ENCODE measurements at places on chromosomes 12 and 14. TPM values are rescaled to one million over a fixed set of nuclear protein-coding genes. Genes with fewer than 3 reads are reported as not detected.

DNA sequence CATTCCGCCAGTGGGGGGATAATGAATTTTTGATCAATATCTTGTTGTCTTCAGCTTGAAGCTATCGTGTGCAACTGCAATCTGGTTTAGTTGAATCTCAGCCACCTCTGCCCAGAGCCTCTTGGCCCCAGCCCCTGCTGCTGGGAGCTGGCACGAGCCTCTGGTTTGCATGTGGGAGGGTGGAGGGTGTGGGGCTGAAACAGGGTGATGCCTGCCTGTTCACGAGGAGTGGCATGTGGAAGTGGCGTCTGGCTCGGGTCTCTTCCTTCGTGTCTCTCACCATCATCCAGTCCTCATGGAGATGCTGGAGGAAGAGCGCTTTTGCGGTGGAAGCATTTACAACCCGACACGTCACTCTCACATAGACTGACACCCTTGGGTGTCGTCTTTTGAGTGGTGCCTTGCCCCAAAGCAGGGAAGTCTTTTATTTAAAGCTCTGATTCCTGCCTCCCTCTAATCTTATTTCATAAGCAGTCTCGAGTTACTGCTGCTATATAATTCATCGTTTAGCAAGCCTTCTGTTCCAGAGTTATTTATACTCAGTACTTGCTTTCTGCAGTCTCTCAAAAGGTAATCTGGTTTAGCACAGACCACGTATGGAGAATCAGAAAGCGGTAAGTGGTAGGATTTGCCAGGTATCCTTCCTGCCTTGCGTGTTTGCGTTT lies 64.5 kb downstream of the AACS start:
- no peak for DNase-seq

DNA sequence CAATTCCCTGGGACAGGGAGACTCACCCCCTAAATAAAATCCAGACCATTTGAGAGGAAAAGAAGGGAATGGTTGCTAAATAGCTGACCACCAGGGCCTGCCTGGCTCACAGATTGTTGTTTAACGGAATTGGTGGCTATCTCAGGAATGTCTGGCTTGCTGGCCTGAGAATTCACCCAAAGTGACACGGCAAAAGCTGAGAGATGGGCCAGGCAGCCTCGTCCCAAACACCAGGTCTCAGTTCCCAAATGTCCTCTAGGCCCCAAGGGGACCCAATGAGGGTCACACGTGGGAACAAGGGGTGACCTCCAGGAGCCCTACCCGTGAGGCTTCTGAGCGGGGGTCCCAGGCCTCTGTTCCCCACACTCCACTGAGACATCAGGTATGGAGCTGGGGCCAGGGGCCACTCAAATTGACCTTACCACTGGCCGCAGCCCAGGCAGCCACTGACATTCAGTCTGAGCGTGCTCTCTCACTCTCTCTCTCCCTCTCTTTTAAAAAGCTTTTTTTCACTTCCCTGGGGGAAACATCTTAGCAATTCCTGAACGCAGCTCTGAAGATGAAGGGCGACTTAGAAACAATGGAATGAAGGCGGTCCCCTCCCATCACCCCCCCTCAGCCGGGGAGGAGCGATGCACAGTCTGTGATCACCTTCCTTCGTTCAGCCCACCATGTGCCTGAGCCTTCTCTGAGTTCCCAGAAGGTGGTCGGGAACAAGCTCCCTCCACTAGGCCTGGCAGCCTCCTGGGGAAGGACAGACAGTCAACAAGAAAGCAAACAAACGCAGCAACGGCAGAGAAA lies 131.2 kb downstream of the SCARB1 start:
- no peak for DNase-seq

DNA sequence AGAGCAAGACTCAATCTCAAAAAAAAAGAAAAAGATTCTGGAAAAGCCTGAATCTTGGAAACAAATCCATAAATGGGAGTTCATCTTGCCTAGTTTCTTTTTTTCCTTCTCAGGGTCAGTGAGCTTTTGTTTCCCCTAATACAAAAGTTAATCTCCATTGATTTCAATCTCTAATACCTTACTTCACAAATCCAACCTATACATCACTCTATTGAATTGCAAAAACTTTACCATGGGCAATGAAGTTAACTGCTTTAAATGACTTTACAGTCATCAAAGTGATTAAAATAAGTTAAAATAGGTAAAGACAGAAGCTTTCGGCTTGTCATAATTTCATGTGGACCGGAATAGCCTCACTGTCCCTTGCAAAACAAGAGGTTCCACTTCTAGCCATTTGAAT lies 1012.7 kb upstream of the SEL1L start:
- no peak for DNase-seq

DNA sequence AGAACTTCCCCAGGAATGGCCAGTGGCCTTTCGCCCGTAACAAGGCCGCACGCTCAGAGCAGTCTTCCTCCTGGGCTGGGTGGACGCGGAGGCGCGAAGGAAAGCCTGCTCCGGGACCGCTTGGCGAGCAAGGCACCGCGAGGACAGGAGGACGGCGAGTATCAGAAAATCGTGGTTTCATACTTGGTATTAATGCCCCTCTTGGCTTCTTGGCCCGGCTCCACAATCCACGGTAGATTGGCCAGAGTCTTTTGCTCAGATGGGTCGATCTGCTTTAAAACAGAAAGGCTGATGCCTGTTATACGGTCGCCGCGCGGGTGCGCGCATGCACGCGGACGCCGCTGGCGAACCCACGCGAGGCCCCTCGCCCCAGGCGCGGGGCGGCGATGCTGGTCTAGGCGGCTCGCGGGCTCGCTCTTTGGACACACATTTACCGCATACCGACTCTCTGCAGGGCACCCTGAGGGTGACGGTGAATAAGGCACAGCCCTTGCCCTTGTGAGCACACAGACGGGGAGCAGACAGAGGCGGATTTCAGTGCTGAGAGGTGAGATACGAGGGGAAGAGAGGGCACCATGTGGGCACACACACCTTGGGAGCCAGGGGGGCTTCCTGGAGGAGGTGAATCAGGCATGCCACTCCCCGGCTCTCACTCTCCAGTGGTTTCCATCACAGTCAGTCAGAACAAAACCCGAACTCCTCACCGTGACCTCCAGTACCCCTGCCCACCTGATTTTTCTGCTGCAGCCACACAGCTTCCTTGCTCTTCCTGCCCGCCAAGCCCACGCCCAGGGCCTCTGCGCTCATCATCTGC lies 100.7 kb downstream of the APAF1 start:
- DNase-seq, result peak; percentile 39

DNA sequence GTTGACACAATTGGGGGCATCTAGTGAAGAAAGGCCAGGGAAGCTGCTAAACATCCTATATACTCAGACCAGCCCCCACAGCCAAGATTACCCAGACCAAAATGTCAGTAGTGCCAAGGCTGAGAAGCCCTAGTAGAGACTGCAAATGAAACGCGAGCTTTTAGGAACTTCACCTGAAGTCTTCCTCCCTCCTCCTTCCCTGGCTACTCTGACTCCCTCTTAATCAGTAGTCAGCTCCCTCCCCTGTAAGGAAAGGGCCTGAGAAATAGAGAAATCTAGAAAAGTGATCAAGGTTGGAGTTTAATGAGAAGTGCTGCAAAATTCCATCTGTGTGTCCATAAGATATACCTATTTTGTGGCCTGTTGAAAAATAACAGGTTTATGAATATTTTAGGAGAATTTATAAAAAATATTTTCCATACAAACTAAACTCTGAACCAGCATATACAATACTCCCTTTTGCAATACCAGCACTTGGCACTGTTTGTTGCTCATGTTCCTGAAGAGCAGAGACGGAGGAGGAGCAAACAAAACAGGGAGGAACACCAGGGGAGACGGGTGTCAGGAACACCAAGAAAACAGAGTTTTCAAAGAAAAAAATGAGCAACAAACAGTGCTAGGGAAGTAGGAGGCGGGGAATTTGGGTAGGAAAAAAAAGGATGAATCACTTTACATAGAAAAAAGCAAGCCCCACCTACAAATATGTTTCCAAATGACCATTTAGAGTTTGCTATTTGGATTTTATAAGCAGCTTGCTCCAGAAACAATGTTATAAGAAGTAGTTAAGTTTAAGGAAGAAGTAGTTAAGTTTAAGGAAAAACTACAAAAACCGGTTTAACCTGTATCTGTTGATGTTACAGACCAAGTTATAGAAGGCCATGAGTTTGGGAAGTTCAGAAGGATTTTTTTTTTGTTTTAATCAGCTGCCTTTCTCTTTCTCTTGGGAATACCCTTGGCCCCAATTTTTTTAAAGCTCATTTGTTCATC lies 282.1 kb upstream of the GRIP1 start:
- no peak for DNase-seq

- no peak for DNase-seq
Measured at GRCh38 chr12:65624554-65625086, 199.7 kb upstream of the HMGA2 start.

- DNase-seq, result no peak
Measured at GRCh38 chr14:71996610-71997009, 64.4 kb downstream of the RGS6 start.

DNA sequence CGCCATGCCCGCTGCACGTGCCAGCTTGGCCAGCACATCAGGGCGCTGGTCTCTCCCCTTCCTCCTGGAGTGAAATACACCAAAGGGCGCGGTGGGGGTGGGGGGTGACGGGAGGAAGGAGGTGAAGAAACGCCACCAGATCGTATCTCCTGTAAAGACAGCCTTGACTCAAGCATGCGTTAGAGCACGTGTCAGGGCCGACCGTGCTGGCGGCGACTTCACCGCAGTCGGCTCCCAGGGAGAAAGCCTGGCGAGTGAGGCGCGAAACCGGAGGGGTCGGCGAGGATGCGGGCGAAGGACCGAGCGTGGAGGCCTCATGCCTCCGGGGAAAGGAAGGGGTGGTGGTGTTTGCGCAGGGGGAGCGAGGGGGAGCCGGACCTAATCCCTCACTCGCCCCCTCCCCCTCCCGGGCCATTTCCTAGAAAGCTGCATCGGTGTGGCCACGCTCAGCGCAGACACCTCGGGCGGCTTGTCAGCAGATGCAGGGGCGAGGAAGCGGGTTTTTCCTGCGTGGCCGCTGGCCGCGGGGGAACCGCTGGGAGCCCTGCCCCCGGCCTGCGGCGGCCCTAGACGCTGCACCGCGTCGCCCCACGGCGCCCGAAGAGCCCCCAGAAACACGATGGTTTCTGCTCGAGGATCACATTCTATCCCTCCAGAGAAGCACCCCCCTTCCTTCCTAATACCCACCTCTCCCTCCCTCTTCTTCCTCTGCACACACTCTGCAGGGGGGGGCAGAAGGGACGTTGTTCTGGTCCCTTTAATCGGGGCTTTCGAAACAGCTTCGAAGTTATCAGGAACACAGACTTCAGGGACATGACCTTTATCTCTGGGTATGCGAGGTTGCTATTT lies 914 bp upstream of the CCND2 start:
- DNase-seq, result peak; percentile 91

DNA sequence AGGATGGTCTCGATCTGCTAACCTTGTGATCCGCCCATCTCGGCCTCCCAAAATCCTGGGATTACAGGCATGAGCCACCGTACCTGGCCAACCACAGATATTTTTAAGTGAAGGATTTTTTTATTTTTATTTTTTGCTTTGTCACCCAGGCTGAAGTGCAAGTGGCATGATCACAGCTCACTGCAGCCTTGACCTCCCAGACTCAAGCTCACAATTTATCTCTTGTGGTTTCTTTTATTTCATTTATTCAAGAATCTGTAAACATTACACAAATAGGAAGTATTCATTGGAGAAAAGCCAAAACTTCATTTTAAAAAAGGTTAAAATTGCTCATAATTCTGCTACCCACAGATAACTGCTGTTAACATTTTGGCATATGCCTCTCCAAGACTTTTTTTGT lies 13.3 kb downstream of the MOAP1 start:
- no peak for DNase-seq

- DNase-seq, result no peak
Measured at GRCh38 chr12:90990611-90991010, 14.2 kb downstream of the EPYC start.

DNA sequence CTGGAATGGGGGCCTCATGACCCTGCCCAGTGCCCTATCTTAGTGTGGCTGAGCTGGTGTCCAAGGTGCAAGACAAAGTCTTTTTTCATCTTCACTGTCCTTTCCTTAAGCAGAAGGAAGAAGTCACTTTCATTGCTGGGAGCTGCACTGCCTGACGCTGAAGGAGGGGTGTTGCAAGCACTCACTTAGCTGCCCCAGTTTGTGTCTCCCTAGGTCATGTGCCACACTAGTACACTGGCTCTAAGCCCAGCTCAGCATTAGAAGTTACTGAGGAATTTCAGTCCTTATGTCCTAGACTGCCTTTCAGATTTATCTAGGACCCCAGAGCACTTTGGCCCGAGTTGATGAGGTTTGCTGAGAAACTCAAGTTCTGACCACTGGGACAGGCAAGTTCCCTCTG lies 952.0 kb upstream of the USP15 start:
- DNase-seq, result no peak

- DNase-seq, result no peak
Measured at GRCh38 chr12:33663000-33663654, 223.5 kb upstream of the SYT10 start.

- no peak for DNase-seq
Measured at GRCh38 chr12:71587012-71587411, 76.6 kb downstream of the ZFC3H1 start.

GRCh38 chr14:91205459-91205858 lies 39.0 kb downstream of the GPR68 start:
- no peak for DNase-seq

The GPR137C gene
- 0.54 TPM for total RNA-seq

The PIWIL1 gene
- total RNA-seq, result 0.31 TPM

The CYP27B1 gene
- 3.5 TPM for total RNA-seq

The CCDC177 gene
- total RNA-seq, result not detected

The CLEC1B gene
- not detected for total RNA-seq

The LTB4R2 gene
- total RNA-seq, result 9.2 TPM

The VWF gene
- total RNA-seq, result 183 TPM
